ENCODE measurements at places on chromosomes 2 and 18.

- DNase-seq = peak; percentile 64
Measured at GRCh38 chr18:77114415-77115191, 18.0 kb downstream of the MBP start.

DNA sequence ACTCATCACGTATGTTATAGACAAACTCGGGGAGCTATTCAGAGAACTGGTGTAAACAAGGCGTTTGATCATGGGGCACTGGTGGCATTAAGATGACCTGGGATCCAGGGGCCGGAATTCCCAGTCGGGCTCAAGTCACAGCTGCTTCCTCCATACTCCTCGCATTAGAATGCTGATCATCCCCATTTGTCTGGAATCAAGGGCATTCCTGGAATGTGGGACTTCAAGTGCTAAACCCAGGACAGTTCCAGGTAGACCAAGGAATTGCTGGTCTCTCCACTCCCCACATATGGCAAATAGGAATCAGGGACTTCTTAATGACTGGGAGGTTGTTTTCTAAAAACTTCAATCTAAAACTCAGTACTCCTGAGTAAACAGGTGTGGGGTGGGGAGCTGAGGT is 355.7 kb upstream of the RAB6C start:
- no peak for DNase-seq

DNA sequence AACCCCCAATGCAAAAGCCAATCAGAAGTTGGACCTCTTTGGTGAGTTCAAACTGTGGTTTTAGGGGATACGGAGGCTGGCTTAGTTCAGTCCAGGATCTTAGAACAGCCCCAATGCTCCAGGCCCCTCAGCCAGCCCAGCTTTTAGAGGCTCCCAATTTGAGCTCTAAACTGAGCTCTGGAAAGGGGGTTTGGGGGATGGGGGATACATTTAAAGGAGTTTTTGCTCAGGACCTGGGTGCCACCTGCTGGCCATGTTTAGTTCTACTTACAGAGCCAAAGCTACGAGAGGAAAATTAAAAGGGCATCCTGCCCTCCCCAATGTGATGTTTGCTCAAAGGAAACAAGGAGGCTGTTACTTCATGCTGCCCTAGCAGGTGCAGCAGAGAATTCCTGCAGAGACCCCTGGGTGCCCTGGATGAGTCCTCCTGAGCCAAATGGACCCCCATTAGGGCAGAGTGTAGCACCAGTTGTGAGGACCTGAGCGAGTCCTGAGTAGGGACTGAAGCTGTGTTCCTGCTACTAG is 15.9 kb upstream of the TMEM214 start:
- DNase-seq = peak; percentile 60

DNA sequence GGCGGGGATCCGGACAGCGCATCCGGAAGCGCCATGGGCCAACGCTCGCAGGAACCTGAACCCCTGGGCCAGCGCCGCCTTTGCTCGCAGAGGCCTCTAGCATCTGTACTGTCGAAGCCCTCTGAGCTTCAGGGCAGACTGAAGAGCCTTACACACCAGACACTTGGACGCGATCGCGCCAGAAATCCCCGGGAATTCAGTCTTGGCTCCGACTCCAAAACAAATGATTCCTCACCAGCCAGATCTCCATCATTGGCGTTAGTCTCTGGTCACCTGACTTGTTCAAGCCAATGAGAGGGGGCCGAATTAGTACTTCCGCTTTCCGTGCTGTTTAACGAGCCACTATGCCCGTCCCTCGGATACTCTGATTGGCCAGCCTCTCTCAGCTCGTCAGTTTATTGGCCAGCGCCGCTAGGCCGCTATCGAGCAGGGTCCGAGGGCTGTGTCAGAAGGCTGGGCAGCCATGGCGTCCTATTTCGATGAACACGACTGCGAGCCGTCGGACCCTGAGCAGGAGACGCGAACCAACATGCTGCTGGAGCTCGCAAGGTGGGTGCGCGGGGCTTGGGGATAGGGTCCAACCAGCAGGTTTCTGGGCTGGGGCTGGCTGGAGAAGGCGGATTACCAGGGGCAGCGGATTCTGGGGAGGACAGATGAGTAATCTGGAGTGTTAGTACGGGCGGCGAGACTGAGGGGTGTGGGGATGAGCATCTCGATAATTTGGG is at the start of gene RNF181:
TSS of gene RNF181 (plus strand) at position 445 of the 725 bp plus-strand sequence. CDS start at position 464, 19 bp downstream.
- DNase-seq = peak; percentile 91

DNA sequence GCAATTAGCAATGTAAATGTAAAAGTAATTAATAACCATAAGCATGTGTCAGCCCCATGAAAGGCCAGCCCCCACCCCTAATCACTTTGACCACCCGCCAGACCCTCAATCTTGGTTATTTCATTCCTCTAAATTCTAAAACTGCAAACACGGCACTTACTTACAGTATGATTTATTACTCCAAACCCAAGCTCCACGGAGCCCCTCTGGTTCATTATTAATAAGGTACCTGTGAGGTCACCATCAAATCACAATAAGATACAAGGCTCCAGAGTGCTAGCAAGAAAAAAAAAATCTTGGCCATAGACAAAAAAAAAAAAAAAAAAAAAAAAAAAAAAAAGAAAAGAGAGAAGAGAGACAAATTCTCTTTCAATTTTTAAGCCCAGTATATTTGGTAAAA is 879.5 kb downstream of the TDRD15 start:
- no peak for DNase-seq

GRCh38 chr2:237533668-237534161 is 32.7 kb upstream of the PRLH start:
- no peak for DNase-seq

GRCh38 chr2:223952280-223952968 is 4.8 kb upstream of the MRPL44 start:
- no peak for DNase-seq

DNA sequence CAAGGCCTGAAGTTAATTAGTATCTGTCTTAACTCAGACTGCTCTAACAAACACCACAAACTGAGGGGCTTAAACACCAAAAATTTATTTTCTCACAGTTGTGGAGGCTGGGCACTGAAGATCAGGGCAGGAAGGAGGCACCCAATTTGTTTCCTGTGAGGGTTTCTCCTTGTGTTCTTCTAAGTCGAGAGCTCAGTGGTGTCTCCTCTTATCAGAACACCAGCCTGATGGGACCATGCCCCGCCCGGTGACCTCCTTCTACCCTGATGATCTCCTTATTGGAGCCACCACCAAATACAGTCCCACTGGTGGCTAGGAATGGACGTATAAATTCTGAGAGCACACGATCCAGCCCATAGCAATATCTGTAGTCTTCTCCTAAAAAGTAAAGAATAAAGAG is 20.5 kb downstream of the TMEM18 start:
- peak; percentile 45 for DNase-seq

- no peak for DNase-seq
Measured at GRCh38 chr2:39325966-39326365, 82.2 kb upstream of the CDKL4 start.

DNA sequence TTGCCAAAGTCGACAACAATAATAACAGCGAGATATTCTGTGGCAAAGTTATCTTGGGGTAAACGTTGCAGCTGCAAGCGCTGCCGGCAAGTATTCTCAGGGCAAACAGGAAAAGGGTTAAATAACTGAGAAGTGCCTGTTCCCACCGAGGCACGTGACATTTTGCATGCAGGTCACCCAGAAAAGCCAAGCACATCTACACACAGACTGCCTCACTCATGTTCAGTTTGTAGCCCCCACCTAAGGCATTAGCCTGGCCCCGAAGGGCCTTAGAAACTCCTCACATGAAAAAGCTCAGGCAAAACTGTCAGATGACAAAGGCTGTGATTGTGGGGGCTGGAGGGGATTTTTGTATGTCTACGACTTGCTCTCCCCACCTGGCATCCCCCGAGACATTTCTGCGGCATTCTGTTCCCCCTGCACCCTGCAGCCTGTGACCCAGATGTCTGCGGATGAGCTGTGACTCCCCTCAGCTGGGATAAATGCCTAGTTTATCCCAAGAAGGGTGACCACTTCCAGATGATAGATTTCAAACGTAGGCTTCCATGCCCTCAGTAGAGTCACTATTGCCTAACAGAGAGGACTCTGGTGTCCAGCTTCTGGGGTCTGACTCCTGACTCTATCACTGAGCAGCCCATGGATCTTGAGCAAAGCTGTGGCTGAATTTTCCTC is 215.2 kb upstream of the SIX2 start:
- DNase-seq = no peak

DNA sequence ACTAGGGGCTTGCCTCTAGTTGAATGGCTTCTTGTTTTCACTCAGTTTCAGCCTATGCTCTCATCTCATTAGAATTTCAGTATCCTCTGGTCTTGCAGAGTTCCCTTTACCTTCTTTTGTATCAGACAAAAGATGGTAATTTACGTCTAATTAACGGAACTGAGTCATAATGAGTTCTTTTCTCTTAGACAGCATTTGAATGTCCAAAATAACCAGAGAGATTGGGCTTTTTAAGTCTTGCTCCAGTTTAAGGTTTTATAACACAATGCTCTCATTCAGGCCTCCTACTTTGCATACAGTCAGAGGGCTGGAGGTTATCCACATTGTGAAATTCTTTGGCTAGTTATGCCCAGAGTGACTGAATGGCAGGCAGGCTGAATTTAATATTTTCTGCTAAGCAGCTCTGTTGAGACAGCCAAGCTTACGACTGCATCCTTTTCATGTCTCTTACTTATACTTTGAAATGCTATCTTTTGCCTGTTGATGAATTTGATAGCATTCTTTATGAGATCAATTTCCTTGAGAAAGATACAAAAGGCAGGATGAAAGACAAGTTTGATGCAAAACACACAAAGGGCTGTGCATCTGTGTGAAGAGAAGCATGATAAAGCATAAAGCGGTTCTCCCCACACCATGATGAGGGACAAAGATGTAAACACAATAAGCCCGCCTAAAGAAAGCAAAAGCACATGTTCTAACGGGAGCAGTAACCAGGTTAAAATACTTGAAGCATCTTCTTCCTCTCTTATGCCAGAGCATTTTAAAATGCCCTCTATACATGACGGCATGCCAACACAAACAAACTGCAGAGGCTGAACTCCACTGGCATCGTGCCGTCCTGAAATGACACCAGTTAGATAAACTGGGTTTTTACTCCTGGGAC is 90.0 kb downstream of the CDH2 start:
- no peak for DNase-seq

DNA sequence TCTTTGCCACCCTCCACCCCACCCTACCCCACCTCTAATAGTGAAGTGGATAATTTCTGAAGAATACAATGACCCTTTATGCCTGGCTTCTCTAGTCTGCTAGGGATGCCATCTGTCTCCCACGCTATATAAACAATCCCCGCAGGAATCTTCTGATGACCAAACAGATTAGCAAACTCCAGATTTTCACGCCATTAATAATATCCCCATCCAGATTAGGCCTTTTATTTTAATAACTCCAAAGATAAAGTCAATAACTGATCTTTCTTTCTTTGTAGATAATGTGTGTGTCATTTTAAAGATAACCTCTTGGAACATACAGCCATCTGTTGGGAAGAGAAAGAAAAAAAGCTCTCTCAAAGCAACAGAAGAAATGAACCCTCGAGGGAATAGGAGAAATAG is 47.9 kb upstream of the CCDC150 start:
- no peak for DNase-seq

GRCh38 chr18:79372991-79373390 is 22.7 kb upstream of the NFATC1 start:
- DNase-seq = no peak

- DNase-seq = no peak
Measured at GRCh38 chr2:60259781-60260180, 293.7 kb downstream of the BCL11A start.

DNA sequence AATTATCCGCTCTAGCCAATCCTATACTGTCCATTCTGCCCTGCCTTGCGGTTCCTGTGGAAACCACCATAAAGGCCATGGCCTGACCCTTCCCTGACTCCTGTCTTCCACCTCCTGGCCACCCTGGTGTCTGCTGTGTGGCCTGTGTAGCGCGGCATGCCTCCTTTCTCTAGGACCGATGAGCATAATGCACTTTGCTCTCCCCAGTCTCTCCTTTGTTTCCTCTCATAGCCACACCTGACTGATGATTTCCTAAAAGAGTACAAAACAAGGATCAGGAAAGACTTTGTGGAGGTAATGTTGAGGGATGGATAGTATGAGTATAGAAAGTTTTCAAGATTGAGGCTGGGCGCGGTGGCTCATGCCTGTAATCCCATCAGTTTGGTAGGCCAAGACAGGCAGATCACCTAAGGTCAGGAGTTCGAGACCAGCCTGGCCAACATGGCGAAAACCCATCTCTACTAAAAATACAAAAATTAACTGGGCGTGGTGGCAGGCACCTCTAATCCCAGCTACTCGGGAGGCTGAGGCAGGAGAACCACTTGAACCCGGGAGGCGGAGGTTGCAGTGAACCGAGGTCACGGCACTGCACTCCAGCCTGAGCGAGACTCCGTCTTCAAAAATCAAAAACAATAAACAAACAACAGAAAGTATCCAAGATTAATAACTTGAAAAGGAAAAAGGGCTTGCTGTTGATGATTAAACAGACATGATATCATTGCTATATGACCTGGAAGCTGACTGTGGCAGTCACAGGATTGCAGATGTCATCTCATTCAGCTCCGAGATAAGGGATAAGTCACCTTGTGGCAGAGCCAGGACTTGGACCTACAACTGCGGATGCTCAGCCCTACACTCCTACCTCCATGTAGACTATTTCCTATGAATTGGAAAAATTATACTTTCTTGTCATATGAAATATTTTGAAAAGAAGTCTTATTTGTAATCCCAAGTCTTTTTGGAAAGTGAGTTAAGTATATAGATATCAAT is 16.6 kb downstream of the SOWAHC start:
- DNase-seq = no peak

DNA sequence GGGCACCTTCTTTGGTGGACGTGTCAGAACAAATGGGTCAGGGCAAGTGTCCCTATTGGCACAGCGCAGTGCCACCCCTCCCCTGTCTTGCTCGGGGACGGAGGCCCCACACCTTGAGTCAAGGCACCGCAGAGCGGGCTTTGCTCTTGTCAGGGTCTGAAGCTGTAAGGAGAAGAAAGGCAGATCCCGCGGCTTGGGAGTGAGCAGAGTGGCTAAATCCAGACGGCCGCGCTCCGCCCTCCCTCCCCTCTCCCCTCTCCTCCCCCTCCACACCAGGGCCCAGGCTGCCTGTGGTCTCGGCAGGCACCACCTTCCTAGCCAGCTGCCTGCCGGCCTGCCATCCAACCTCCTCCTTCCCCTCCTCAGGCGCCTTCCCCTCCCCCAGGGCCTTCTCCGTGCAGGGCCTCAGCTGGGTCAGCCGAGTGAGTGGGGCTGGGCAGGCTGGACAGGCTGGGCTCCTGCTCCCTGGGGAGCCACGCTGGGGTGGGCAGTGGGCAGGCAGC is 25.8 kb downstream of the SPEG start:
- DNase-seq = no peak

GRCh38 chr18:76490033-76490432 is 5.0 kb downstream of the ZNF516 start:
- no peak for DNase-seq

DNA sequence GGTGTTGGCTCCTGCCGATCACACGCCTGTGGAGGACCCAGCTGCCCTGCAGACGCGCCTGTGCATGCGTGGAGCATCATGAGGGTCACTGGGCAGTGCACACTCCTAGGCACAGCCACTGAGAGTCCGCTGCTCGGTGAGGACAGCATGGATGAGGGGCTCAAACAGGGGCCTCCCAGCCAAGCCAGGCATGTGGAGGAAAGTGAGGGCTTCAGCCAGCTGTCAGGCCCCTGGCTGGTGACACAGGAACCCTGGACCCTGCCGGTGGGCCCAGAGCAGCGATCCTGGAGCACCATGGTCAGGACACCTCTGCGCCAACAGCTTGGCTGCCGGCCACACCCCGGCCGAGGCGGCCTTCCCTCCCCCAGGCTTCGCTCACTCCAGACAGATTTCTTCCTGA is 171.2 kb downstream of the RTP5 start:
- no peak for DNase-seq

GRCh38 chr2:72924353-72925240 is 7.3 kb downstream of the EMX1 start:
- DNase-seq = peak; percentile 63

- no peak for DNase-seq
Measured at GRCh38 chr2:191611614-191612013, 66.3 kb upstream of the NABP1 start.
